BJ (cell line): ENCODE measurements at places on chromosomes 11 and 22.

DNA sequence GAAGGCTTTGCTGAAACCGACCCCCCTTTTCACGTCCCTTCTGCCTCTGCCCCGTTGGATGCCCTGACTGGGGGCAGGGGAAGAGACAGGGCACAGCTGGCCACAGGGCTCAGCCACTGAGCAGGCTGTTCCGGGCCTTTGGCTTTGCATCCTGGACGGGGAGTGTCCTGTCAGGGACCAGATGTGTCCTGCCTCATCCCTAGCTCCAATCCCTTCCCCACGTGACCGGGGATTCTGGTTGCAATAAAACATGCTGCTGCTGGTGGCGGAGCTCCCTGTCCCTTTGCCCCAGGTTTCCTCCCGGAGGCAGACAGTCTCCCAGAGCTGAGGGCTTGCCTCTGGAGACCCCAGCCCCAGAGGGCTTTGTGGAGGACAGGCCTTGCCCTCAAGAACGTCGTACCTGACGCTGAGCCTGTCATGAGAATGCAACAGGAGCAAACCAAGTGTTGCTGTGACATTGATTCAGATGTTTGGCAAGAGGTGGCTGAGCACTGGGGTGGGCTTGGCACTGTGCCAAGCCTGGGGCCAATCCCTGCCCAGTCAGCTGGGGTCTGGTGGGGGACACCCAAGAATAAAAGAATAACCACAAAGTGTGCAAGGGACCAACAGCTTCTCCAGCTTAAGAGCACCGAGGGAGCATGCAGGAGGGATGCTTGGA is 7.3 kb downstream of the CDC42EP2 start:
- no peak for DNase-seq

- DNase-seq = no peak
Observed at GRCh38 chr11:3959015-3959902, 103.8 kb downstream of the STIM1 start.

DNA sequence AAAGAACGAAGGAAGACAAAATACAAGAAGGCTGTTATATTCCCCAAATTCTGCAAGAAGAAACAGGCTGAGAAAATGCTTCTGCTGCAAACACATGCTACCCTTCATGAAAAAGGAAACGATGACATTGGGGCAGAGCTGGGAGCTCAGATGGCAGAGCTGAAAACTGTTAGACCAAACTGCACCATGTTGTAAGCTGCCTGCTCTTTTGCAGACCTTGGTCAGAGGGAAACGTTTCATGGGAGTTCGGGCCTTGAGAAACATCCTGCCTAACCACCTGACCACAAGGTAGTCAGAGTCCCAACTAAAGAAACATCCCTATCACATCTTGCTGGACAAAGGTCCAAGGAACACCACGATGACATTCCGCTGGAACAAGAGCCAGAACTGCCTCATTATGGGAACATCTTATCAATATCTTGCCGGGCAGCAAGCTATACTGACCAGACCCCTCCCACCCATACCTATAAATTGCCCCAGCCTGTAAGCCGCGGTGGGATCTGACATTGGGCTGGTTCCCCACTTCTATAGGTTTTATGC is 110.7 kb upstream of the CTSC start:
- DNase-seq = no peak

GRCh38 chr11:107397357-107397756 is 60.3 kb downstream of the CWF19L2 start:
- no peak for DNase-seq

GRCh38 chr22:32880505-32880892 is 79.0 kb downstream of the TIMP3 start:
- no peak for DNase-seq

DNA sequence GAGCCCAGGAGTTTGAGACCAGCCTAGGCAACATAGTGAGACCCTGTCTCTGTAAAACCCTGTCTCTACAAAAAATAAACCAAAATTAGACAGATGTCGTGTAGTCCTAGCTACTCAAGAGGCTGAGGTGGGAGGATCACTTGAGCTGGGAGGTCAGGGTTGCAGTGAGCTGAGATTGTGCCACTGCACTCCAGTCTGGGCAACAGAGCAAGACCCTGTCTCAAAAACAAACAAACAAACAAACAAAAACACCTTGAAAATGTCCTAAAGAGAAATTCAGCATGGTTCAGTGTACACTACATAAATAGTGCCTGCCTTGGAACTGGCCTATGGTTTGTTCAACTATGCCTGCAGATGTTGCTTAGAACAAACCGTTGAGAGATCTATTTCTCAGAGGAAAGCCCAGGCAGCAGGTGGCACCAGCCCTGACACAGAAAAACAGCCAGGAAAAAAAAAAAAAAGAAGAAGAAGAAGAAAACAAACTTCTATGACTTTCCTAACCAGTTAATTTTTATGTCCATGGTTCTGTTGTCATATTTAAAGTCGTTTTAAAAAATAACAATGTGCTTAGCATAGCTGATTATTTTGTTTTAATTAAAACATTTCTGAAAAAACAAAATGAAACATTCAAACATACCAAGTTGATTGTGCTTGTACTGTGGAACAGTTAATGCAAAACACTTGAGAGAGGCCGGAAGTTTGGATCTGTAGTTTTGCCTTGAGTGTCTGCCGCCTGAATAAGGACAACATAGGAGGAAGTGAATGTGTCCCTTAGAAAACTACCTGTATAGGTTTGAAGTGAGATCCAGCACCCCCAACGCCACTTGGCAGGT is 5.4 kb downstream of the KREMEN1 start:
- no peak for DNase-seq

- no peak for DNase-seq
Observed at GRCh38 chr11:30356391-30356790, 33.5 kb downstream of the ARL14EP start.

DNA sequence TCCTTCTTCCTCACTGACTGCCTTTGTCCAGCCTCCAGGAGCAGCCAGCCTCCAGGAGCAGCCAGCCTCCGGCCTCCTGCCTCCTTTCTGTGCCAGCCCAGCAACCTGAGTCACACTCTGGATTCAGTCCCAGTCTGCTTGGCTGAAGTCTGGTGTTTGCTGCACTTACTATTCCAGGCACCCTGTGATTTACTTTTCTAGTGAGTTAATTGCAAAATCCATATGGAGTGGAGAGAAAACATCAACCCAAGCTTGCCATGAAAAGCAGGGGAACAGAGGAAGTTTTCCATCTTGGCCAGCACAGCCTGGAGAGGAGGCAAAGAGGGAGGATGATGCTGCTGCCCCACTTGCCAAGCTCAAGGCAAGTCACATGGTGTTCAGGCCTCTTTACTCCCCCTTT is 400.5 kb downstream of the TENM4 start:
- no peak for DNase-seq

GRCh38 chr11:104705490-104706190 is 192.6 kb downstream of the CASP12 start:
- no peak for DNase-seq

DNA sequence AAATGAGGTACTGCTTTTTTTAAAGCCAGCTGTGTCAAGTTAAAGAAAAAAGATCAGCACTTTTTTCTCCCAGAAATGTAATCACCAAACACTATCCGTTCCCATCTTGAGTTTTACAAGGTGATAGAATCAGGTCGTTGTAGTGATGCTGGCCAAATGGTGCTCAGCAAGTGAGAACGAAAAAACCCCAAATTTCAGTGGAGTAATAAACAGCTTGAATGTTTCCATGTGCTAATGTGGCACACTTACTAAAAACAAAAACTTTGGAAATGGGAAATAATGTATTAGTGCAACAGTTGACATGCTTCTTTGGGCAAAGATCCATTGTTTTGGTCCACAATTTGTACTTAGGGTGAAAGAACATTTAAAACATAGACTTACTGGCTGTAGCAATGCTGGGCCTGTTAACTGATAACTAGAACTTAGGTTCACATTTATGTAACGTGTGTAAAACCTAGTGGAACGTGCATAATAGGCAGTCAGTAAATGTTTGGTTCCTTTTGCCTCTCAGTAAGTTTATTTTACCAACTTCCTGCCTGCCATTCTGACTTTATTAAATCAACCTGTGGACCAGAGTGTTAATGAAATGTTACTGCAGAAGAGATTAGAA is 15.4 kb upstream of the GDPD4 start:
- DNase-seq = peak; percentile 19
